ENCODE measurements at places on chromosomes 13 and 19.

GRCh38 chr13:43111559-43112400, 88.4 kb downstream of the DNAJC15 start:
- no peak for DNase-seq

DNA sequence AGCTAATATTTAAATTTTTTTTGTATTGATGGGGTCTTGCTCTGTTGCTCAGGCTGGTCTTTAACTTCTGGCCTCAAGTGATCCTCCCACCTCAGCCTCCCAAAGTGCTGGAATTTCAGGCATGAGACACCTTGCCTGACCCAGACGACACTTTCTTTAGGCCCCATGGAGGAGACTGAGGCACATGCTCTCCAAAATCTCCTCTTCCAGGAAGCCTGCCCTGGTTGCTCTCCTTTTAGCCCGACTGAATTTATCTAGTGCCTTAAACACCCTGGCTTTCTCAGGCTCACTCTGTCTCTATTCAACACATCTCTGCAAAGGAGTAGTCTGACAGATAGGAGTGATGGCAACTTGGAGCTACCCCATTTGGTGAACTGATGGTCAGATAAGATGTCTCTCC, 18.9 kb downstream of the MYO1F start:
- no peak for DNase-seq

- no peak for DNase-seq
These were observed 17.7 kb downstream of the EPN1 start for GRCh38 chr19:55692681-55693081.

- no peak for DNase-seq
These were observed 1.5 kb downstream of the ERF start for GRCh38 chr19:42253245-42254088.

- no peak for DNase-seq
These were observed 796 bp downstream of the ZNF304 start for GRCh38 chr19:57351867-57352266.

- DNase-seq: no peak
These were observed 83.9 kb downstream of the ZNF726 start for GRCh38 chr19:23998568-23998967.

GRCh38 chr19:4633140-4633967, 6.0 kb upstream of the TNFAIP8L1 start:
- DNase-seq: no peak

DNA sequence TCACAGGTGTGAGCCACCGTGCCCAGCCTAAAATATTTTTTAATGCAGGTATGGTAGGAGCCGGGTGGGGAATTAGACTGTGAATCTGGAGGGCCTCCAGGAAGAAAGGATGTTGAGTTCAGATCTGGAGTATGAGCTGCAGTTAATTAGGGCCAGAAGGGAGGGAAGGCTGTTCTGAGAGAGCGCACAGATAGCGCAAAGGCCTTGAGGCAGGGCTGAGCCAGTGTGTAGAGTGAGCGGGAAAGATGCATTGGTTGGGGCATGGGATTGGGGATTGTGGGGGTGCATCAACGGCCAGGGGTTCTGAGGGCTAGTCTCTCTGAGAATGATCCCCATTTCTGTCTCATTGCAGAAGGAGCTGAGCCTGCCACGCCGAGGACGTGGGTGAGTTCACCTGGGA, 9.7 kb downstream of the MAST3 start:
- no peak for DNase-seq

DNA sequence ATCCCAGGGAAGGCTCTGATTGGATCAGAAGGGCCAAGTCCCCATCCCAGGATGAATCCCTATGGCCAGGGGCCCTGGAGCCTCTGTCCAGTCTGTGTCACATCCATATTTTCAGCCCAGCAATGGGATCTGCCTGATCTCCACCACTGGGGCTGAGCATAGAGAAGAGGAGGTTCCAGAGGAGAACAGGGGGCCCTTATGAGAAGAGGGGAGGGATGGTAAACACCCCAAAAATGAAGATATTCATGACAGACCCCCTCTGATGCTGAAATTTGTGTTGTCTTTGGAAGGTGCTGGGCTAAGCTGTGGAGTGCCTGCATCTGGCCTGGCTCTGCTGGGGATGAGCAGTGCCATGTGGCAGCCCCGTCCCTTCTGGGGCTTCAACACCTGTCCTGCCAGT, 14.5 kb downstream of the KLHL26 start:
- no peak for DNase-seq

- DNase-seq: no peak
These were observed 346.5 kb downstream of the ZNF536 start for GRCh38 chr19:30718707-30719106.

- DNase-seq: no peak
These were observed 18.8 kb downstream of the RFX1 start for GRCh38 chr19:13987101-13987890.

- no peak for DNase-seq
These were observed 12.1 kb downstream of the ADGRE5 start for GRCh38 chr19:14393329-14393728.

GRCh38 chr13:25213715-25214114, 41.6 kb upstream of the AMER2 start:
- no peak for DNase-seq

GRCh38 chr13:106680796-106681472, 113.0 kb upstream of the ARGLU1 start:
- no peak for DNase-seq

GRCh38 chr19:30136611-30137195, 194.7 kb downstream of the URI1 start:
- no peak for DNase-seq

- DNase-seq: no peak
These were observed 8.3 kb downstream of the RYR1 start for GRCh38 chr19:38441657-38442348.

DNA sequence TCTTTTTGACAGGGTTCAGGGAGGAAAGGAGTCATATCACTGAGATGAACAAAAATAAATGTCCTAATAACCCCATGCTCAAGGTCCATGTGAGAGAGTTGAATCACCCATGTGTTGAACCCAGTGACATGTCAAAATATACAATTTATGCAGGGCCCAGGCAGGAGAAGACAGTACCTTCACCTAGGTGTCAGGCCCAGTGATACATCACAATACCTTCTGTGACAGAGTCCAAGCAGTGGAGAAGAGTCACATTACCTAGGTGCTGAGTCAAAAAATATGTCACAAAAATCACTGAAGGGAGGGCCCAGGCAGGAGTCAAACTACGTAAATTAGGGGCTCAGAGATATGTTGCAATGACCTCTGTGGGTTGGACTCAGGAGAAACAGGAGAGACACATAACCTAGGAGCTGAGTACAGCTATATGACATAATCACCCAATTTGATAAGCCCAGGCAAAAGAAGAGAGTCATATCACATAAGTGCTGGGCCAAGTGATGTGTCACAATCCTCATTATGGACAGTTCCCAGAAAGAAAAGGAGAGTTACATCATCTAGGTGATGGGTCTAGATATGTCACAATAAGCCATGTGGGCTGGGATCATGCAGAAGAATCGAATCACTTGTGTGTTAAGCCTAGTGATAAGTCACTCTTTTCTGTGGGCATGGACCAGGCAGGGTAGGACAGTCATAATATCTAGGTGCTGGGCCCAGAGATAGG, 13.8 kb upstream of the ZNF724 start:
- no peak for DNase-seq
